Ureter (tissue), 1 donor: ENCODE measurements at places on chromosomes 12 and 14.

- no peak for DNase-seq
These were observed 177.0 kb upstream of the VASH1 start for GRCh38 chr14:76584271-76584702.

DNA sequence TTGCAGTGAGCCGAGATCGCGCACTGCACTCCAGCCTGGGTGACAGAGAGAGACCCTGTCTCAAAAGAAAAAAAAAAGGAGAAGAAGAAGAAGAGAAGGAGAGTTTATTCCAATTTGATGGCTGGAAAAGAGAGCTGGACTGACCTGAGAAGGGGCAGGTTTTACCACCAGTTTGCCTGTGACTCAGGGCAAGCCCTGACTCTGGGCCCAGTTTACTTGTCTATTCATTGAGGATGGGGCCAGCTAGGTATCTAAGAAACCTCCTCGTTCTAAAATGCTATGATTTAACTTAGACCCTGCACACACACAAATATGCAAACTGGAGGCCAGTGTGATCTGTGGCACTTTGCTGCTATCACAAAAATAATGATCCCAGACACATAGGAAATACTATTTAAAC, 155.0 kb downstream of the FOXN3 start:
- DNase-seq = no peak

- DNase-seq = no peak
These were observed 54.2 kb downstream of the SIX6 start for GRCh38 chr14:60563113-60563512.

DNA sequence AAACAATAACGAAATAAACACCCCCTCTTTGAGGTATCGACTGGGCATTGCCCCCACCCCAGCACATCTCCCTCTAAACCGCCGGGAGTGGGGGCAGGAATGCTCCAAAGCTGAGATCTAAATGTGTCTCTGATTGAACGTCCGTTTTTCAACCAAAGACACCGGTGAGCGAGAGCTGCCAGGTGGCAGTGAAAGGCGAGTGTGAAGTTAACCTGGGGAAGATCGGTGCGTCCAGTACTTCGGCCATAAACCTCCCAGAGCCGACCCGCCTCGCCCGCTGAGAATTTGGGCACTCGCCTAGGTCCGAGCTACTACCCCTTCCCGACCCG, 625 bp downstream of the ANGEL1 start:
- no peak for DNase-seq

DNA sequence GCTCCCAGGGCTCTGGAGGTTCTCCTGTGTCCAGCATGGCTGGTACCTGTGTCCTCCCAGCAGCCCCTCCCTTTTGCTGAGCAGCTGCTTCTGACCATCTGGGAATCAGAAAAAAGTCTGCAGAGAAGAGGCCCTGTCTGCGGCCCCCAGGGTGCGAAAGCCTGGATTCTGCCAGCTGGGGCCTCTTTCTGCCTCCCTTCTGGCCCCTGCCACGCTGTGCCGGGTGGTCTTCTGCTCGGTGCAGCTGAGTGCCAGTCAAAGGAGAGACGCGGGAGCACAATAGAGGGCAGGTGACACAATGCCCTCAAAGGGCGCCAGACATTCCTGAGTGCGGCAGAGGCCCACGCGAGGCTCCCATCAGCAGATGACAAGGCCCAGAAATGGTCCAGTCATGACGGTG, 12.6 kb downstream of the BTBD6 start:
- DNase-seq = no peak

DNA sequence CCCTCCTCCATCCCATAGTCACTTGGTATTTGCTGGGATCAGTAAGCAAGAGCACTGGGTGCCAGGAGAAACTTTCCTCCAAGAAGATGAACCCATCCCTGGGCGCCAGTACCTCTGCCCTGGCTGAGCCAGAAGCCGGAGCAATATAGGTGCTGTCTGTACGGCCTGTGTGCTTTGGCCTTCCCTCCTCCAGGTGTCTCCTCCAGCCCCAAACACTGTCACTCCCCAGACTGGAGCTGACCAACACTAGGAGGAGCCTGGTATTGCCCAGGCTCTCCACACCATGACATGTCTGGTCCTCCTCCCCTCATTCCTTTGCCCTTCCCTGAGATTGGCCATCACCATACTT, 4.9 kb downstream of the GSTZ1 start:
- DNase-seq = no peak

GRCh38 chr12:127717278-127717677, 549.7 kb upstream of the TMEM132C start:
- no peak for DNase-seq
